ENCODE measurements at places on chromosomes 5 and 9.

GRCh38 chr5:159913501-159913900 is 2.8 kb upstream of the ADRA1B start:
- DNase-seq = no peak

- DNase-seq = no peak
These were observed 1251.4 kb upstream of the CDH6 start for GRCh38 chr5:29942089-29942488.

GRCh38 chr9:4680173-4680525 is 780 bp downstream of the CDC37L1 start:
- no peak for DNase-seq

DNA sequence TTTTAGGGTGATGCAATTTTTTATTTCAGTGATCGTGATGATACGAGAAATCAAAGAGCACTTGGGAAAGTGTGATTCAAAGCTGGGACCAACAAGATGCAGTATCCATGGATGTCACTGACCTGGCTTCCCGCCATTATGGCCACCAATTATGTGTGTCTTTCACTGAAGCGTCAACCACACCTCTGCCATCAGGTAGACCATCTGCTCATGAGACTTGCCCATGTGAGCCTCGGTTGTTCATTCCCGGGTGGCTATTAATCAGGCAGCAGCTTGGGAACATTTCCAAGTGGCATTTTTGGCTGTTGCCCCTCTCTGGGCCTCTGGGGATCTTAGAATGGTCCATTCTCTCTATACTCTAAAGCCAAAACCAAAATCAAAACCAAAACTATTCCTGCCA is 436.0 kb upstream of the ADAMTSL1 start:
- no peak for DNase-seq

DNA sequence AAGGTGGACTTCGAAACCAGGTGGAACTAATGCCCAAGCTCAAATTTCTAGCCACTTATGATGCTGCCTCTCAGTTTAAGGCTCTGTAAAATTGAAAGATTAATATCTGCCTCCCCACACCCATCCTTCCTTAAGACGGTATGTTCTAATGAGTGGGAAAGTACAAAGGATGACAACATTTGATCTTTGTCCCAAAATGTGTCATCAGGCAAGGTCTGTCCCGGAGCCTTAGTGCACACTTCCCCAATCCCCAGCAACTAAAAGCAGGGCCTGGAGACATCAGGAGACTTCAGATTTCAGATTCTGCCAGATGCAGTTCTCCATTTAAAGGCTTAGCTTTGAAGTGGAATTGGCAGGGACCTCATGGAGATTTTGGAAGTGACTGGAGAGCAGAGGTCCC is 316.5 kb downstream of the ASTN2 start:
- DNase-seq = no peak

DNA sequence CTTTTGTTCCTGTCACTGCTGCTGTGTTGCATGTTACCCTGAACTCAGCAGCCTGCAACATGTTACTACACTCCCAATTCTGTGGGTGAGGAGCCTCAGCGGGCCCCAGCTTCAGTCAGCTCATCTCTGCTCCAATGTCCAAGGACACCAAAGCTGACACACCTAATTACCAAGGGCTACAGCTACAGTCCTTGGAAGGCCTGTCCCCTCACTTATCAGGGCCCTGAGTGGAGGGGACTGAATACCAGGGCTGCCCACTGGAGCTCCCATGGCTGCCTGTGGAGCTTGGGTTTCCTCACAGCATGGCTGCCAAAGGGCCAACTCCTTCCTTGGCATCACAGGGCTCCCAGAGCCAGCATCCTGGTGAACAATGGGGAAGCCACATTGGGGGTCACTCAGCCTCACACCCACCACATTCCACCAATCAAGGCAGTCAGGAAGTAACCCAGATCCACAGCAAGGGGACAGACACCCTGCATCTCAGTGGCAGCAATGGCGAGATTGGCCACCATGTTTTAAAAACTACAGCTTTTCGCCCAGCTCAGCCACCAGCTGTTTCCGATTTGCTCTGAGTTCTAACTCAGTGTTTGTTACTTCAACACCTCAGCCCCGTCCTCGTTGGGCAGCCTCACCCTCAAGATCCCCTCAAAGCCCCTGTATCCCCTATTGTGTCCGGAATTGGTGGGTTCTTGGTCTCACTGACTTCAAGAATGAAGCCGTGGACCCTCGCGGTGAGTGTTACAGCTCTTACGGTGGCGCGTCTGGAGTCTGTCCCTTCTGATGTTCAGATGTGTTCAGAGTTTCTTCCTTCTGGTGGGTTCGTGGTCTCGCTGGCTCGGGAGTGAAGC is 18.9 kb downstream of the SEMA4D start:
- DNase-seq = no peak

GRCh38 chr5:126339215-126339805 is 83.9 kb upstream of the GRAMD2B start:
- DNase-seq = peak; percentile 41

- DNase-seq = no peak
These were observed 878.4 kb upstream of the EDIL3 start for GRCh38 chr5:85263125-85263524.

DNA sequence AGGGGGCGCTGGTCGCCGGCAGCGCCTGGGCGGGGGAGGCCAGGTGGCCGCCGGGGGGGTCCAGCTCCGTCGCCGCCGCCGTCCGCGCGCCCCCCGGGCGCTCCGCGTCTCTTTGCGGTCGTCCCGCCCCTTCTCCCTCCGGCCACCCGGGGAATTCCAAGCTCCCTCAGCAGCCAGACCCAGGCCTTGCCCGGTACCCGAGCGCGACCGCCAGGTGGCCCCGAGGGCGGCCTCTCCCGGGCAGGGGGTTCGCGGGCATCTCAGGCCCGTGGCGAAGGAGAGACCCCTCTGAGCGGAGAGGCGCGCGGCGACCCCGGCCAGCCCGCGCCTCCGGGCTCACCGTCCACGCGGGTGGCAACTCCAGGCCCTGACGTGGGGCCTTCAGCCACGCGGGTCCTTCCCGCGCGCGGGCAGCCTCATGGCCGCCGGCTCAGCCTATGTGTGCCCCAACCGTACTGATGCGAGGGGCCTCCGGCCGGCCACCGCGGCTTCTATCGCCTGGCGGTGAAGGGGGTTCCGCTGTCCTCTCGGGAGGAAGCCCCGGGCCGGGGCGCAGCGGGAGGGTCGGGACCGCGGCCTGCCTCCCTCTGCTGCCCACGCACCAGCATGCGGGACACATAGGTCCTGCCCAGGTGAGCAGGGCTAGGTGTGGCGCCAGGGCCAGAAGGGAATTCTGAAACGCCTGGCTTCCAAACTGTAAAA is 529 bp upstream of the NRARP start:
- DNase-seq = peak; percentile 88

DNA sequence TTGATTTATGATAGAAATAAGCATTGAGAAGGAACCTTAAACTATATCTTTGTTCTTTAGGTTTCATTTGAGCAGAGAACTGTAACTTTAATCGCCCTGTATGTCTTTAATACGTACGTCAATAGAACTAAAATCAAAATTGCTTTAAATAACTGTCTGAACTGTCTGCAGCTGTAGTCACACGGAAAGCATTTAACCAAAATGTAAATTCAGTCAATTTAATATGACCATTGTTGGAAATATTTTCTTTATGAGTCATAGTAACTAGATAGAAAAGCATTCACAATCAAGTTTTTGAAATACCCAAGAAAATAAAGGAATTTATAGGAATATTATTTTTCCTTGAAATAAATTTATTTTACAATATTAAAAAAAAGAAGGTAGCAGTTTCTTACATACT is 157.1 kb upstream of the CDH6 start:
- peak; percentile 13 for DNase-seq

DNA sequence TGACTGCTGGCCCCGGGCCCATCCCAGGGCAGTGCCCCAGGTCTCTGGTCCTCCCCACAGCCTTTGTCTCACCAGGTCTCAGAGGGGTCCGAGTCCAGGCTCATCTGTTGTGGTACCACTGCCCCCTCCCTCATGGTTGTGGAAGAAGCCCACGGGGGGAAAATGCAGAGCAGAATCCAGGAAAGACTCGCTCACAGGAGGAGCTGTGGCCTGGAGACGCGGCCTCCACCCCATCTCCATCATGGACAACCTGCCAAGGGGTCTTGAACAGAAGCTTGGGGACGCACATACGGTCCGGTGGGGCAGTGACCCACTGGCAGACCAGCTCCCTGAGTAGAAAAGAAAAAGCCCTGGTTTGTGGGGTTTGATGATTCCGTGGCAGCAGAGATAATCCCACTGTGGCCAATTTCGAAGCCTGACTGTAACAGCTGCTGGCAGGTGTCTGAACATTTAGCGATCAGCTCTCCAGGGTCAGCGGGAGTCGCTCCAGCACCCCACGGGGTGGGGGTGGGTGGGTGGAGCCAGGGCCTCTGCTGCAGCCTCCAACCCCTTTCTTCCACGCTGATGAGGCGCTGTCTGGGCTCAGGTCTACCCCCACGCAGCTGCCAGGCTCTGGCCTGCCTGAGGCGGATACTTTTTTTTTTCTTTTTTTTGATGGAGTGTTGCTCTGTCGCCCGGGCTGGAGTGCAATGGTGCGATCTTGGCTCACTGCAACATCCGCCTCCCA is 1.9 kb upstream of the GRIN1 start:
- DNase-seq = no peak

DNA sequence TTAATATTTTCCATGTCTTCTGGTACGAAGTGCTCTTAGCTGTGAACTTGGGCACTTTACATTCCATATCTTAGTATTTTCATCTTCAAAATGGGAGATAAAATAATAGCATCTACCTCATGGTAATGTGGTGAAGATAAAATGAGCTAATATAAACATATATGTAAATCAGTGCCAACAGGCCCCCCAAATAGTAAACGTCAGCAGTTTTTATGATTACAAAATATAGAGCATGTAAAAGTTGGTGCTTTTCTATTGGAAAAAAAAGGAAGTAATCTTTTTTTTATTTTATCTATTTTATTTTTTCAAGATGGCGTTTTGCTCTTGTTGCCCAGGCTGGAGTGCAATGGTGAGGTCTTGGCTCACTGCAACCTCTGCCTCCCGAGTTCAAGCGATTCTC is 291.1 kb upstream of the PRDM9 start:
- DNase-seq = no peak

DNA sequence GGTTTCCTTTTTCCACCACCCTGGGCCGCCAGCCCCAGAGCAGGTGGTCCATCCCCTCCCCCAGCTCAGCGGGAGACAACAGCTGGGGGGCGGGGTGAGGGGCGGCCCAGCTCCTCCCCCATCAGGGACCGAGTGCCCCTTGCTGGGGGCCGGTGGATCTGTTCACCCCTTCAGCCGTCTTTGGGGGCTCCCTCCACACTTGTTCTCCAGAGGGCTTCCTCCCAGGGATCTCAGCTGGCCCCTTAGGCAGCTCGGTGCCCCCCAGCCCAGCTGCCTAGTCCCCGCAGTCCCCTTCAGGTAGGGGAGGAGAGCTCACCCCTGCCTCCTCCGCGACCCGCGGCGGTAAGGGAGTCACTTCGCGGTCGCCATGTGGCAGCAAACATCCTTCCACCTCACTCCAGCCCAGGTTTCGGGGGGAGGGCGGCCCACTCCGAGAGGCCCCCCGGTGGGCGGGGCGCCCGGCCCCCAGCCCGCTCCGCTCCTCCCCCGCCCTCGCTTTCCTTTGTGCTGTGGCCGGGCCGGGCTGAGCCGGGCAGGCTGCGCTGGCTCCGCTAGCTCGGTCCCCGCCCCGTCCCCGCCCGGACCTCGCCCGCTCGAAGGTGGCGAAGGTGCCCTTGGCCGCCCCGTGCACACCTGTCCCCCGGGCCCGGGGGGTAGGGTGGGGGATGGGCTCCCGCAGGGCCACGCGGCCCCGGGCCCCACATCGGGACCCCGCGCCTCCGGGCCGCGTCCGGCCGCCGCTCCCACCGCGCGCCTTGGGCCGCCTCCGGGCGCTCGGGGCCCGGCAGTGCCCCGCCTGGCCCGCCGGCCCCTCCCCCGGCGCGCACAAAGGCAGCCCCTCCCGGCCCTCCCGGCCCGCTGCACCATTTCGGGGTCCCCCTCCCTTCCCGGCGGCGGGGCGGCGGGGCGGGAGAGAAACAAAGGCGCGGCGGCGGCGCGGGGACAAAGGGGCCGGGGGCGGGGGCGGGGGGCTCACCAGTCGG is 683 bp downstream of the DBN1 start:
- peak; percentile 73 for DNase-seq

GRCh38 chr9:100292414-100292813 is 60.3 kb downstream of the TEX10 start:
- DNase-seq = no peak

GRCh38 chr5:109354761-109355160 is 55.0 kb downstream of the PJA2 start:
- DNase-seq = no peak

GRCh38 chr5:59615272-59615671 is 278.3 kb downstream of the PDE4D start:
- DNase-seq = no peak

- DNase-seq = no peak
These were observed 677.0 kb upstream of the WWC1 start for GRCh38 chr5:167614294-167615021.

DNA sequence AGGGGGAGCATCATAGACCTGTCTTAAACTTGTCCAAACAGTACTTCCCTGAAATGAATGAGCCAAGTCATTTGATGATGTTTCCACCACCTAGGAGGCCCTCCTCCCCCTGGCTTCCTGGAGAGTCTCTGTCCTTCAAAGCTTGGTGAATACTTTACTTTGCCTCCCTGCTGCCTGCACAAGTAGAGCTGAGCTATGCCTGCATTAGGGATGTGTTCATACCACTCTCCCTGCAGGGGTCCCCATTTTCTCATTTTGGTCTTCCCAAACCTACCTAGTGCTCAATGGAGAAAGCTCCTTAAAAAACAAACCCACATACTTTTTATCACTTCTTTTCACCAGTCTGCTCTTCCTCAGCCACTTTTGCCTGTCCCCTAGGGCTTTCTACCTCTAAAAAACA is 7.7 kb downstream of the CCNI2 start:
- no peak for DNase-seq

DNA sequence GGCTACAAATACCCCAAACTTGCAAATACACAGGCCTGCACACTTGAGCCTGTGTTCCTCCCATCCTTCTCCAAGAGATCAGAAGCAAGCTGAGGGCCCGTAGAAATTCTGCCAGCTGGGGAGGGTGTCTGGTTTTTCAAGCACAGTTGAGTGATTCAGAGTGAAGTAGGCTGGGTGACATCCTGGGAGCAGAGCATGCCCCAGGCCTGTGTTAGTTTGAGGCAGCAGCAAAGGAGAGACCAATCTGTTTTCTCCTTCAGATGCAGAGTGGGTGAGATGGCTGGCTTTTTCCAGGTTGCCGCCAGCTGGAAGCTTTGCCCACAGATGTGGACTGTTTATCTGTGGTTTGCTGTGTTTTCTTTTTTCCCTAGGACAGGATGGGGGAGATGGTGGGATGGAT is 63.1 kb downstream of the RCL1 start:
- DNase-seq = peak; percentile 60

DNA sequence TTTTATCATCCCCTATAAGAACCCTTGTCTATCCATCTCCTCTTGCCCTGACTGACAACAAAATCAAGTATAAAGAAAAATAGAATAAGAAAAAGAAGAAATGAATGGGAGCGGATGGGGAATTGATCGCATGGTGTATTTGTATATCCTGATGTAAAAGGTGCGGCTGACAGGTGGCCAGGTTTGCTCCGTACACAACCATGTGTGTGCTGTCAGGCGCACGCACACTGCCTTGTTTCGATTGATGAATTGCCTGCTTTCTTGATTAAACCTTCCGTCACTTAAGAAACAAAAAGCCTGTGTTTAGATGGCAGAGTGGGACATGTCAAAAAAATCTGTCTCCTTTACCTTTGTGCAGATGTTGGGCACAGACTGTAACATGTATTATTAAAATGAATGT is 102.6 kb downstream of the MVB12B start:
- DNase-seq = no peak
